ENCODE measurements at places on chromosomes 7 and 10.

- no peak for DNase-seq
Observed at GRCh38 chr10:79082631-79083596, 14.1 kb downstream of the ZMIZ1 start.

DNA sequence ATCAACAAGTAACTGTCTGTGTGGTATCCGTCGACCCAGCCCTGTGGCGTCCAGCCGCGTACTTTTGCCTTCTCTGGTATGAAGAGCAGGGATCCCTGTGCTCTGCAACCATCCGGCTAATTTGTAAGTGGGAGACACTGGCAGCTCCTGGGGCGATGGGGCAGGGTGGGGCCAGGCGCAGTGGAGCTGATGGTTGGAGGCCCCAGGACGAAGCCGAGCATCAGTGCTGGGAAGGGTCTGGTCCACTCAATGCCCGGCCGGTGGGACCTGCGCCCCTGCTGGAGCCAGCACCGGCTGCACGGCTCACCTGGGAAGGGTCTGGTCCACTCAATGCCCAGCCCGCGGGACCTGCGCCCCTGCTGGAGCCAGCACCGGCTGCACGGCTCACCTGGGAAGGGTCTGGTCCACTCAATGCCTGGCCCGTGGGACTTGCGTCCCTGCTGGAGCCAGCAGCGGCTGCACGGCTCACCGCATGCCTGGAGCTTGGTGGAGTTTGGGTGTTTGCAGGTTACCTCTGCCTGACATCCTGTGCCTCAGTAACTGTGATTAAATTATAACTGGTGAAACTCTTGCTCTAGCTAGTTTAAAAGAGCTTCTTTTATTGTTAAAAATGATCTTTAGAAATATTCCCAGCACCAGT is 96.1 kb downstream of the NKX6-2 start:
- no peak for DNase-seq

GRCh38 chr10:74730246-74730645 is 96.2 kb upstream of the KAT6B start:
- DNase-seq, result no peak

GRCh38 chr10:10778959-10779358 is 238.7 kb upstream of the CELF2 start:
- DNase-seq, result no peak

DNA sequence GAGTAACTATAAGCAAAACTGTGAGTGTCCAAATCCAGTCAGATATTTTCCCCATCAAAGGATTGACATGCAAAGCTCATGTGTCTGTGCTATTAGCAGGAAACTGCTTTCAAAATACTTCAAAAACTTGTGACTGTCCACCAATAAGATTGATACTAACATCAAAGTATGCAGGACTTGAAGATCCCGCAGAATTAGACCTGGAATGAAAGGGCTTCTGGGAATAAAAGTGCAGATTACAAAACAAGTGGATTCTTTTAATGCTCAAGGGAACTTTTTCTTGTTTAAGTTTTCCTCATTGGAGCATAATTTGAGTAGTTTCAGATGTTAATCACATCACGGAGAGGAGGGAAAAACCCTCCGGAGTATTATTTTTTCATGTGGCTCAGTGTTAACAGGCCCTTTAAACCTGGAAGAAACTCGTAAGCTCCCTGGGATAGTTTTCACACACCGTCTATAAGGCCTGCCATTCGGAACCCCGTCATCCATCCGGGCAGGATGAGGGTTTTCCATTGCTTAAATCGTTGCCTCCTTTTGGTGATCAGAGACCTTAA is 33.9 kb upstream of the MKX start:
- DNase-seq, result no peak
